ENCODE measurements at places on chromosomes 7 and 10.
A peak's percentile ranks its signal among the peaks of the same experiment; 100 is the strongest.

GRCh38 chr10:103192089-103192450, 1.0 kb downstream of the NT5C2 start:
- DNase-seq = no peak

GRCh38 chr10:43061760-43062159, 15.1 kb upstream of the RET start:
- DNase-seq = no peak

GRCh38 chr7:107506674-107507339, 37.0 kb downstream of the GPR22 start:
- no peak for DNase-seq

- DNase-seq = no peak
Measured at GRCh38 chr7:22610951-22611757, 111.2 kb upstream of the STEAP1B start.

- peak; percentile 59 for DNase-seq
Measured at GRCh38 chr10:92688927-92689662, 660 bp upstream of the HHEX start.

GRCh38 chr7:87658553-87658952, 30.4 kb downstream of the RUNDC3B start:
- DNase-seq = no peak

DNA sequence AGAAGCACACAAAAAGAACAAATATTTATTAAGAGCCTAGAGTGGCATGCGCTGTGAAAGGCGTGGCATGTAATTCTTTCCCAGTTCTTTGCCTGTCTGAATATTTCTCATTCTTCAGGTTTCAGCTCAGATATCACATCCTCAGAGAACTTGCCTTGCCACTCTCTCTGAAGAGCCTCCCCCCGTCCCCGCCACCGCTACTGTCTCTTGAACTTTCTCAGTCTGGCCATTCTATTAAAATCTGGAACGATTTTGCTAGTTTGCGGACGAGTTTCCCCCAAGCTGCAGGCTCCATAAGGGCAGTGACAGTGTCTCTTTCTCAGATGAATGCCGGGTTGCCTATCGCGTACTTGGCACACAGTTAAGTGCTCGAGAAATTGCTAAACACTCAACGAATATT, 787 bp upstream of the PLEKHA1 start:
- peak; percentile 29 for DNase-seq

- no peak for DNase-seq
Measured at GRCh38 chr7:70712942-70713341, 419.0 kb upstream of the GALNT17 start.

DNA sequence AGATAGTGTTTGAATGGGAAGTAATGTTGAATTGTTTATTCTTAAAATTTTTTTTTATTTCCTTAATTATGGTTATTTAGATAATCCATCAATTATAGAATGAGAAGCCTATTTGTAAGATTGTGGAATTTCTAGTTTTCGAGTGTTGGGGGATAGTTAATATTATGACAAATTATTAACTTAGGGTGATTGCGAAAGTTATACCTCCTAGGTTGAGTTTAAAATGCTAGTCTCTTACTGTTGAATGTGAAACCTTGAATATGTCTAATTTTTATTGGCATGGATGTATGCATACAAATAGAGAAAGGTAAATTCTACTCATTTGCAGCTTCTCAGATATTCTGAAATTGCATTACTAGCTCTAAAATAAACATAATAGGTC, 43.2 kb downstream of the BICC1 start:
- DNase-seq = no peak

All from femur (tissue), 1 donor.